ENCODE measurements at places on chromosomes 7 and 10.

- DNase-seq: peak; percentile 18
Observed at GRCh38 chr7:121360564-121360963, 31.8 kb downstream of the WNT16 start.

DNA sequence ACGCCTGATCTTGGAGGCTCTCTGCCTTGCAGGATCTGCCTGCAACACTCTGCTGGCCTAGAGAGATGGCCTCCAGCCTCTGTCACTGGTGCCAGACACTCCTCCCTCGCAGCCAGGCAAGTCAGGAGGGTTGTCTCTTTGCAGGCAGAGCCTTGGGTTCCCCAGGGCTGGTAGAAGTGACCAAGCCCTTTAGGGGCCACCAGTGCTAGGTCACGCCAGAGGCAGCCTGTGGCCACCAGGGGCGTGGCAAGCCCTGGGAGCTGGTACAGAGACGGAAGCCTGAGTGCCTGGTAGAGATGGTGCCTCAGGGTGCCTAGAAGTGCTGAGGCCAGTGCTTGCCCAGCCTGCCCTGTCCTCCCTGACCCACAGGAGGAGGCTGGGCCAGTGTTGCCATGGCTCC lies 9.1 kb downstream of the ADCYAP1R1 start:
- no peak for DNase-seq

DNA sequence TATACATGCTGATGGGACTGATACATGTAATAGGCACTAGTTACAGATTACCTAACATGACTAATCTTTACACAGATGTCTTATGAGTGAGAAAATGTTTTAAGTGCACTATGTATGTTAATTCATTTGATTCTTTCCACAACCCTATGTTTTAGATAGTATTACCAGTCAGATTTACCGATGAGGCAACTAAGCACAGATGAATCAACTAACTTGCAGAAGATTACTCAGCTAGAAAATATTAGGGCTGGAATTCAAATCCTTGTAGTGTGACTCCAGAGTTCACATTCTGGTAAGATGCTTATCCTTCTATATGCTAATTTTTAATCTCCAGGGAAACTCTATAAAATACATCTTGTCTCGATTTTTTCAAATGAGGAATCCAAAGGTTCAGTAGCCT lies 964.9 kb downstream of the REEP3 start:
- DNase-seq: no peak

DNA sequence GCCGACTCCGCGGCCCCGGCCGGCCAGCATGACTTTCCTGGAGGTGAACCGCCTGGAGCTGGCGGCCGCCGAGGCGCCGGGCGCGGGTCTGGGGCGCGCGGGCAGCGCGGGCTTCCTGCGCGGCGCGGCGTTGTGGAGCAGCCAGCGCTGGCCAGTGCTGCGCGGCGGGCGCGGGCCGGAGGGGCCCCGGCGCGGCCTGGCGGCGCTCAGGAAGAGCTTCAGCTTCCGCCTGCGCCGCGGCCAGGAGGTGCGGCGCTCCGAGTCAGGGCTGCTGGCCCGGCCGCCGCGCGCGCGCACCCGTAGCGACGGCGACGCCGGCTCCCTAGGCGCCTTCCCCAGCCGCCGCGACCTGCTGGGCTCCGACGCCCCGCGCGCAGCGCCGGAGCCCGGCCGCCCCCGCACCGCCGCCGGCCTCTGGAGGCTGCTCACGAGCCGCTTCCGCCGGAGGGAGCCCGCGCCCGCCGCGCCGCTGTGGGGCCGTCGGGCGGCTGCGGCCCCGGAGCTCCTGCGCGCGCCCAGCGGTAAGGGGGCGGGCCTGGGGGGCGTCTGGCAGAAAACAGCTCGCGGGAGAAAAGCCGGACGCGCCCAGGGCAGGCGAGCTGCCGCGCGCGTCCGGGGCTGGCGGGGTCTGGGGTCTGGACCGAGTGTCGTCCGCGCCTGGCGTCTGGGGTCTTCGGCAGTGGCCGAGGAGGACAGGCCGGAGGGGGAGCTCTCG lies 29.0 kb downstream of the AGAP3 start:
- DNase-seq: peak; percentile 23

DNA sequence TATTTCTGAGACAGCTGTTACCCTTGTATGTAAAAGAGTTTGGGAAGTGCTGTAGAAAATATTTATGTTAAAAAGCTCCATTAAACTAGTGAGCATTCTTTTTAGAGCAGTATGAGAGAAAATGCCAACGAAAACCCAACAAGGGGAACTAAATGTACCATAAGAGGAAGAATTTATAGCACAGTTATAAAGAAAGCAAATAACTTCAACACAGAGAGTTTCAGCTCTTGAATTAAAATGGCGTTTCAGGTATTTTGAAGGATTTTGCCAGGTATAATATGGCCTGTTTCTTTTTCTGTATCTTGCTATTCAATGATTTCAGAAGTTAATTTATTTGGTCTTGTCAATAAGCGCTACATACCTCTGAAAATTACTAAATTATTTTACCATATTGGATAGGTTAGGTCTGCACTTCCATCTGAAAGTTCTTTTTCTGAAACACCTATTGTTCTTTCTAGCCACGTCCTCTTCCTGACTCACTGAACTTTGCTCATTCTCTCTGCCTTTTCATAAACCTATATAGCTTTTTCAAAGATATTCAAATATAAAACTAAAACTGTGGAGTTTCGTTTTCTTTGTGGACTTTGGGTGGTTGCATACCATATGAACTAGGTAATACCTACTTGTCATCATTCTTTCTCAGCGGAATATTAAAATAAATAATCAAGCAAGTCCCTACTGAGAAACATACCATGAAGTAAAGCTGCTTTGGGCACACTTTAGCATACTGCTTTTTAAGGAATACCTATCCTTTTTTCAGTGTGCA lies 136.1 kb downstream of the SEMA3A start:
- no peak for DNase-seq

- DNase-seq: no peak
Observed at GRCh38 chr7:44617225-44617890, 10.9 kb downstream of the OGDH start.
